T-helper 9 cell (primary cell): ENCODE measurements at places on chromosomes 7 and 10.
A peak's percentile ranks its signal among the peaks of the same experiment; 100 is the strongest.

GRCh38 chr10:87771871-87772500 is 46.0 kb downstream of the ATAD1 start:
- no peak for DNase-seq

- DNase-seq: no peak
Measured at GRCh38 chr7:43038254-43038653, 74.2 kb upstream of the HECW1 start.

- no peak for DNase-seq
Measured at GRCh38 chr7:13933091-13933490, 56.4 kb downstream of the ETV1 start.

DNA sequence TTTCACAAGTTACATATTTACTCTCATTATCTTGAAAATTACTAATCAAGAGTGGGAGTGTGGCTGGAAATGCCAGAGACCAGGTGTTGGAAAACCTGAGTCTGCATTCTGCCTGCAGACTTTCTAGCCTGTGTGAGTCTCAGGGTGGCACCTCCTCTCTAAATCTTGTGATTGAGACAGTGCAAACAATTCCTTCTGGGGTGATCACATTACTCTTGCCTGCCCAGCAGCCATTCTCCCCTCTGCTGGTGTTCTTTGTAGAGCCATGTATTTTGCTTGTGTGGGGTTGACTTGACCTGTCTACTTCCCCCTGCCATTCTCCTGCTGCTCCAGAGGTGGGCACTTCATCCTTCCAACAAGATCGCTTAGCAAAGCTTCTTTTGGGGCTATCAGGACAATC is 101.1 kb downstream of the RAPGEF5 start:
- DNase-seq: no peak

- DNase-seq: peak; percentile 38
Measured at GRCh38 chr7:23531050-23531793, 559 bp downstream of the TRA2A start.

DNA sequence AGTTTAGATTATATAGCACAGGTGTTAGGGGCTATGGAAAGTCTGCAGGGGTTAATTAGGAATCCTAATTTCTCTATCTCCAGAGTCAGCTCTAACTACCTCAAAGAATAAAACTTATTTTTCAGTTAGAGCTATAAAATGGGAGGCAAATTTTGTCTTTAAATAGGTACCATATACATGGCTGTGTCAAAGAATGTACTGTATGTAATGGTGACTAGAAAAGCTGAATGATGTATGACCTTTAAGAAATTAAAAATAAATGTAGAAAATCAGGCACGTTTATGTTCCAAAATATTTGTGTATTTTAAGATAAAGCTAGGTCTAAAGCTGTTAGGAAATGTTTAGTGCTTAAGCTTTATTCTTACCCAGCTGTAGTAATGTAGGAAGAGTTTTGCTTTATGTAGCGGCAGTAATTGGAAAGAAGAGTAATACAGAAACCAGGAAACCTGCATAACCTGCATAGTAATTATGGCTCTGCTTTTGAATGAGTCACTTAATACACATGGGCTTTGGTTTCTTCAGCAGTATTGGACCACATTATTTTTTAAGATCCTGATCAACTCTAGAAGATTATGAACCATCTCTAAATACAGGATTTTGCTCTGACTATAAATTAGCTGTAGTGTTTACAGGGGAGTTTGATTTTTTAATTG is 85.0 kb downstream of the KMT2E start:
- DNase-seq: no peak

DNA sequence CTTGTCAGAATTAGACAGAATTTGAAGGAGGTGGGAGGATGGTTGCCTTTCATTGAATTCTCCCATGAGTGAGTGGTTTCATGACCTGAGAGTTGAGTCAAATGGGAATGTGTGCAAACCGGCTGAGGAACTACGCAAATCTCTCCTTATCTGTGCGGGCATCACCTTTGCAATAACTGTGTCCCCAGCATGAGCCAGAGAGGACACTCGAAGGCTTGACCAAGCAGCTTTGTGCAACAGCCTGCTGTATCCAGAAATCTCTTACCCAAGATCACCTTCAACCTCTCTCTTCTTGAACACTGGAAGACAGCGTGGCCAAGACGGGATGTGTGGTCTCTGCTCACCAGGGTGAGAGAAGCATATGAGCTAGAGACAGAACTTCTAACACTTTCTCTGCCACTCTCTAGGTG is 93.8 kb upstream of the IKZF1 start:
- no peak for DNase-seq

GRCh38 chr10:51308116-51308515 is 233.8 kb downstream of the PRKG1 start:
- no peak for DNase-seq

DNA sequence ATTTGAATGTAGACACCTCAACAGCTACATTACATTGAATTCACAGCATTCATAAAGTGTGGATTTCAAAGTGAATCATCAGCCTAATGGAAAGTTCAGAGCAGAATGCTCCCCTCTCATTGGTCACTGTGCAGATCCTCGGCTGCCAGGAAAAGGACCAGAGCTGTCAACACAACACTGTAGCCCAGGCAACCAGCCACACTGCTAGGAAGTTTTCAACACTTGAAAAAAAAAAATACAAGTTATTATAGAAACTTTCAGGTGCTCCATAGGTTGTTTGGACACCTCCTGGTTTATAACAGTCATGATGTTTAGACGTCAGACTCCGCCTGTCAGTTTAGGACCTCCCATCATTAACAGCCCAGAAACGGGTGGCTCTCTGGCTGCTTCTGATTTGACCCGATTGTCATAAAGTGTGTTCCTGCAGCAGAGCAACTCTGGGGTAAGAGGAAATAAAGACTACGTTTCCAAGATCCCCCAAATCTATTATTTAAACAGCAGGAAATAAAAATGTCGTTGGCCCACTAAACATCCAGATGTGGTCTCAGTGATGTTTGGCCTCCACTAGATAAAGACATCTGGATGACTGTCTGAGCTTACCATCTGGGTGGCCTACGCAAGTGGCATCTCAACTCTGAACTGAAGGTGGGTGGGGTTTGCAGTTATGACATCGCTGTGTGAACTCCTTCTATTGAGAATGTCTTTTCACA is 117.4 kb downstream of the CABCOCO1 start:
- no peak for DNase-seq

GRCh38 chr7:116195451-116195850 is 14.9 kb upstream of the TES start:
- no peak for DNase-seq

DNA sequence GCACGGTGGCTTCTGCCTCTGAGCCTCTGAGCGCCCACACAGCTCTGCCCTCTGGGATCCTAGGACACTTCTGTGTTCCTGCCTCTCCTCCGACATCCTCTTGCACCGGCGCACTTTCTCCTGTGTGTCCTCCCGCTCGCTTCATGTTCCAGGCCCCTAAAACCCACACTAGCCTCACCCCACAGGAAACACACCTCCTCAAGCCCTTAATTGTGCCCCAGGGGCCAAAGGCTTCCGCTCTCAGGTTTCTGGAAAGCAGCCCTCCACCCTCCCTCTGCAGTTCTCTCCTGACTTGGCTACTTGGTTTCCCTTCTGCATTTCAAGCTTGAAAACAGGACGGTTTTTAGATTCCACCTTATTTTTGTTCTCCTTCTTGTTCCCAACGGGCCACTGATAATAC is 7.3 kb downstream of the GFRA1 start:
- DNase-seq: no peak

DNA sequence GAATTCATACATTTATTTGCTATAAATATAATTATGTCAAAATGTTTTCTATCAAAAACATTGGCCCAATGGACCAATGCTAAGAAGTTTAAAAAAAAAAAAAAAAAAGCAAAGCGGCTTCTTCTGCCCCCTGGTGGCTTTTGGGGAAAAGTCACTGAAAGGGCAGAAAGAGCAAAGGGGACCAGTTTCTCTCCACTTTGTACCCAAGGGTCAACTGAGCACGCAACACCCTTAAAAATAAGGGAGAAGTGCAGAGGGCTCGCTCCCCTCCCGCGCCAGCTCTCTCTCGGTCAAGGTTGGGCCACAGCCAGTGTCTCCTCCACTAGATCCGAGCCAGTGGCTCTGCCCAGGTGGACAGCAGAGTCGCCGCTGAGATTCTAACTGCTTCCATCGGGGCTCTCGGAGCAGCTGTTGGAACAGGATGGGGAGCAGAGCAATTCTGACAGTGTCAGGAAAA is 136.4 kb upstream of the FGFR2 start:
- DNase-seq: no peak
